ENCODE measurements at places on chromosomes 1 and 21. TPM values are rescaled to one million over a fixed set of nuclear protein-coding genes. Genes with fewer than 3 reads are reported as not detected.
A peak's percentile ranks its signal among the peaks of the same experiment; 100 is the strongest.

The ABCG1 gene
- total RNA-seq: 14.2 TPM

The GBP7 gene
- total RNA-seq: not detected

The GPR25 gene
- total RNA-seq: not detected

The NUP210L gene
- not detected for total RNA-seq

The SELENOF gene
- total RNA-seq: 86.6 TPM

The PADI2 gene
- 2.1 TPM for total RNA-seq

The NR1I3 gene
- total RNA-seq: not detected

The LAD1 gene
- not detected for total RNA-seq

The RHD gene
- 0.64 TPM for total RNA-seq

GRCh38 chr1:43835082-43836021 is 98.2 kb upstream of the ARTN start:
- DNase-seq: no peak

GRCh38 chr1:213443415-213443814 is 392.4 kb downstream of the RPS6KC1 start:
- no peak for DNase-seq

- peak; percentile 75 for DNase-seq
These were observed 424.1 kb downstream of the CAMTA1 start for GRCh38 chr1:7209336-7209735.

- DNase-seq: no peak
These were observed 411.3 kb downstream of the DISC1 start for GRCh38 chr1:232037774-232038388.

DNA sequence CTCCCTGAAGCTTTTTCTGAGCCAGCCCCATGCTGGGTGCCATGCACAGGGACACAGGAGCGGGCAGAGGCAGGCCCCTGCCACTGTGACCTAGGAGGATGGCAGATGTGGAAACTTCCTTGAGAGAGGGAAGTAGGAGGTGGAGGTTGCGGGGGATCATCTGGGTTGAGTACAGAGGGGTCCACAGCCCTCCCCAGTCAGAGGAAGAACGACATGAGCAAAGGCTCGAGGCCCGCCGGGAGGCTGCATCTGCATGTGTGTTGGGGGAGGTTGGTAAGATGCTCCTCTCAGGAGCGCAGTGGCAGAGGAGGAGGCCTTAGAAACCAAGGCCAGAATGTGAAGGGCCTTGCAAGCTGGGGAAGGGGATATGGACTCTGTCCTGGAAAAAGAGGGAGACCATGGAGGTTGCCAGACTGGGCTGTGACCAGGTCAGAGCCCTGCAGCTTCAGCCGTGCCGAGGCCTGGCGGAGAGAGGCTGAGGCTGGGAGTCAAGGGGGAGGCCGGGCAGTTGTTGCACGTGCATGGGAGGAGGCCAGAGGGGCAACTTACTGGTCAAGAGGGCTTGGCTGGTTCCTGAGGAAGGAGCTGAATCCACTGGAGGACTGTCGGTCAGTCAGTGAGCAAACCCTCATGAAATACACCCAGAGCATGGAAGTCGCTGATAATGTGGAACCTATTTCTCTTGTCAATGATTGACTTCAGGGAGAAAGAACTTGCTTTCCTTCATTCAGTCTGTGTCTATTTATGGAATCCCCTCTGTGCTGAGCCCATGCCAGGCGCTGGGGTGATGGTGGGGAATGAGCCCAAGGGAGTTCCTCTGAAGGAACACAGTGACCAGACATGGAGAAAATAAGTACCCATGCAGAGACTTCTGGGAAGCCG is 31.7 kb downstream of the A3GALT2 start:
- DNase-seq: no peak

DNA sequence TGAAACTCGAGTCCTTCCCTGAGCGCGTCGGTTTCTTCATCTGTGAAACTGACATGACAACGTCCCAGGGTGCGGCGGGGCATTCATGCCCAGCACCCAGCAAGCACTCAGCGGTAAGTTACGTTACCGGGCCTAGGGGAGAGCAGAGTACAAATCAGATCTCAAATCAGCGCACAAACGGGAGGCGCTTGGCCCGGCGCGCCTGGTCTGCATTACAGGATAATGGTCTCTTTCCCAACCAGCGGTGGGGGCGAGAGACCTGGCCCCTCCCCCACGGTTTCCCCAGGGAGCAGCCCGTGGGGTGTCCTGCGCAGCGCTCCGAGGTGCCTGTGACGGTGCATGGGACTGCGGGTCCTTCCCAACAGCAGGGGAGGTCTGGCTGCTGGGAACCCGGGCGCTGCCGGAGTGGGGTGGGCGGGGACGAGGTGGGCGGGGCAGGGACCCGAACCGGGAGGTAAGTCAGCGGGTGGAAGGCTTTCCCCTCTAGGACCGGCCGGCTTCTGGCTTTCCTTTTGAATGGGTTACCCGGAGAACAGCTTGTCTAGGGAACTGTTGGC is 1.0 kb downstream of the TMEM51 start:
- DNase-seq: no peak

- no peak for DNase-seq
These were observed 70.7 kb downstream of the VWA5B1 start for GRCh38 chr1:20361401-20361800.

- DNase-seq: no peak
These were observed 24.7 kb downstream of the ST3GAL3 start for GRCh38 chr1:43731867-43732531.

- no peak for DNase-seq
These were observed 59.4 kb downstream of the PAPPA2 start for GRCh38 chr1:176522310-176522845.

- DNase-seq: no peak
These were observed 21.9 kb downstream of the RHEX start for GRCh38 chr1:206074839-206075238.

GRCh38 chr1:2284932-2285331 is 56.8 kb downstream of the SKI start:
- DNase-seq: peak; percentile 81

DNA sequence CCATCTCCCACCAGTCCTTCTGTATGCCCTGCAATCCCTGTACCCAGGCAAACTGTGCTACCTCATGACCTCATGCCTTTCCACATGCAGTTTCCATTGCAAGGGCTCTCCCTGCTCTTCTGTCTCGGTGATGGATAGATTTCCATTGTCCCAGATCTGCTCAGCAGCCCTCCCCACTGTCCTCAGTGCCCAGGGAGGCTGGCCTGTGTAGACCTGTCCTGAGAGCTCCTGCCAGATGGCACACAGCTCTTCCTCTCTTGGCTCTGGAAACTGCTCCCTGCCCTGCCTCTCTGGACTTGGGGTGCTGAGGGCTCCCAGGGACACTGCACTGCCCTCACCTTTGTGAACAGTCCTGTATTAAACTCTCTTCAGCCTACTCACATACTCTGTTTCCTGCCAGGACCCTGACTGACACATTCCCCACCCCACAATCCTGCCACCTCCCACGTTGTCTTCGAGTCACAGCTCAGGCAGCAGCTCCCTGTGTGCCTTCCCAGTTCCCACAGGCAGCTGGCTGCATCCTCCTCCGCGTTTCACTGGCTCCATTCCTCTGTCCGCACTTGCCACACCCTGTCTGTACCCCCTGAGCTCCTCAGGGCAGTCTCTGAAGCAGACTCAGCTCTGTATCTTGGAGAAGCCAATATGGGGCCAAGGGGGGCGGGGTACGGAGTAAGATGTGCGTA is 57.0 kb downstream of the SPATA46 start:
- peak; percentile 82 for DNase-seq

GRCh38 chr1:185271921-185272320 is 45.1 kb downstream of the IVNS1ABP start:
- DNase-seq: no peak

DNA sequence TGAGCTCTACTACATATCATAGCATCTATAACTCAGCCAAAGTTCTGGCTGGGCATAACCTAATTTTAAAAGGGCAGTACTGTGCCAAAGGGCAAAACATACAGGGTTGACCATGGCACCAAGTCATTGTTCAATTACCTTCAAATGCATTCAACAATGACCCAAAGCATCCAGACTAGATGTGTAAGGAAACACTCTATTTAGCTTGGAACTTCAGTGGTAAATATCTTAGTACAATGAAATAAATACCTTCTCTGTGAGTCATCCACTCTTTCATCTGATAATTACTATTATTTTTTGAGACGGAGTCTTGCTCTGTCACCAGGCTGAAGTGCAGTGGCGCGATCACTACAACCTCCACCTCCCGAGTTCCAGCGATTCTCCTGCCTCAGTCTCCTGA is 70.0 kb downstream of the NVL start:
- no peak for DNase-seq

GRCh38 chr1:228264090-228264829 is 56.4 kb downstream of the OBSCN start:
- no peak for DNase-seq
